ENCODE measurements at places on chromosomes 3 and 15.

DNA sequence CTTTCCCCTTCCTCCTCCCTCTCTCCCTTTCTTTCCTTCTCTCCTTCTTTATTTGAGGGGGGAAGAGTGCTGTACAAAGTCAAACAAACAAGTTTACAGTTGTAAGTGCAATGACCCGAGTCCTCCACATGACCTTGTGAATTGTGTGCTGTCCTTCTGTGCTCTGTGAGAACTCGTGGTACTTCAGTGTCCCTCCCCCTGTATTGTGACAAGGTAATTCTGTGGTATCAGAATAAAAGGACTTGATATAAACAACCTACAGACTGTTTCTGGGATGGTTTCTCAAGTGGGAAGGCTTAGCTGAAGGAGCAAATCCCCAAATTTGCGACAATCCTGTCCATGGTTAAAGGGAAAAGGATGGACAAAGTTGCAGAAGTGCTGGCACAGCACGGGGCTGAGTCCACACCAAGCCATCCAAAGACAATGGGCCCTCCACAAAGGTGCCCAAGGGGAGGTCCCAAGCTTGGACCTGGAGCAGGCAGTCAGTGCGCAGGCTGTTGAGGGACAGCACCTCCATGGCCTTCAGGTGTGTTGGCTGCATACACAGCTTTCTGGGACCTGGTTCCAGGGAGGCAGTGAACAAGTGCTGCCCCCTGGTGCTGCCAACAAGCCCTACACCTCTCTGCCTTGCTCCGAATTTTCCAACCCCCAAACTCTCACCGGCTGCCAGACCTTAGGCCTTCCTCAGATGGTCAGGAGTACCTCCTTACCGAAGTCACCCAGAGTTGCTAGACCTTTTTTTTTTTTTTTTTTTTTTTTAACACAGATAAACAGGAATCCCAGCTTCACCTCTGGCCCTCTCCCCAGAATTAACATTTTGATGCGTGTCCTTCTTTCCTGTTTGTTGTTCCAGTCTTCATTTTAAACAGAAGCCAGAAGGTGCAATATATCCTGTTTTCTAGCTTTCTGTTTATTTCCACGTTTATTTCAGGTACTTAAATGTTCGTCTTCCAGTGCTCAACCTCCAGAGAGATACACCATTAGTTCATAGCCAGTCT, 2.6 kb upstream of the APEH start:
- DNase-seq = no peak

DNA sequence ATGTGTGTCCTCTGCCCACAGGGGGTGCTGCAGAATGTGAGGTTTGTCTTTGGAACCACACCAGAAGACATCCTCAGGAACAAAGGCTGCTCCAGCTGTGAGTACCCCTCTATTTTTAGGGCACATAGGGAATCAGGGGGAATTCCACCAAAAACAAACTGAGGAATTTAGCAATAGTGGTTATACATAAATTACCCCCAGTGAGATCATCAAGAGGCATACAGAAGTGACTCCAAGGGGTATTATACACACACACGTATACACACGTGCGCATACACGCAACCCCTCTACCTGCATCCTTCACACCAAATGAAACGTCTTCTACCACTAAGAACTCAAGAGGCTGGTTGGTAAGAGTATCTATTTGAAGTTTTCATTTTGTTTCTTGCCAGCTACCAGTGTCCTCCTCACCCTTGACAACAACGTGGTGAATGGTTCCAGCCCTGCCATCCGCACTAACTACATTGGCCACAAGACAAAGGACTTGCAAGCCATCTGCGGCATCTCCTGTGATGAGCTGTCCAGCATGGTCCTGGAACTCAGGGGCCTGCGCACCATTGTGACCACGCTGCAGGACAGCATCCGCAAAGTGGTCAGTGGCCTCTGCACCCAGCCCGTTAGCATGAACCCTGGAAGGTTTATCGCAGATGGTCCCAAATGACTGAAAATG, 2.9 kb downstream of the THBS1 start:
- no peak for DNase-seq

DNA sequence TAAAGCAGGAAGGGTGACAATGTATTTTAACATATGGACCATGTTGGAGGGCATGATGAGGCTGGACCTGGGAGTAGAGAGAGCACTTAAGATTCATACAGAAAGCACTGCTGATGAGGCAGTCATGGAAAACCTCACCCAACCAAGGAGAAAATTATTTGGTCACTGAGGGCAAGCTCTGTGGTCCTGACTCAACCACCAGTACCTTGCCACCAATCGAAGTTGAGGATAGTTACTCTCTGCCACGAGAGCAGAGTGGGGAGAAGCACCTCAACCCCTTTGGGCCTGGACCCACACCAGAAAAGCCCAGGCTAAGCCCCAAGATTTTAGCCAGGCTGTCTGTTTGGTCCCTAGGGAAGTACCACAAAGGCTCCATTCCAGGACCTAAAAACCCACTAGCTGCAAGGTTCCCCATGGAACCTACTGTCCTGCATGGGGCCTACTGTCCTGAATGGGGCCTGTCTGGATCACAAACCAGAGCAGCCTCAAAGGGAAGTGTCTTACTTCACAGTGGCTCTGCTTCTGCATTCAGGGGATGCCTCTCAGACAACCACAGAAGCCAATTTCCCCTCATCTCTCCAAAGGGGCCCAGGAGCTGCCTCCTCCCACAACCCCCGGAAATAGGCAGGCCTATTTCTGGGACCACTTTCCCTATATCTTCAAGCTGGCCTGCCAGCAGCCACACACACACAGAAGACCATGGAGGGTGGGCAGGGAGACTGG, 4.2 kb downstream of the CCDC71 start:
- DNase-seq = no peak

- no peak for DNase-seq
These were observed 44.0 kb upstream of the ALCAM start for GRCh38 chr3:105322570-105323273.

GRCh38 chr15:79157631-79158592, 67.3 kb upstream of the RASGRF1 start:
- DNase-seq = no peak

DNA sequence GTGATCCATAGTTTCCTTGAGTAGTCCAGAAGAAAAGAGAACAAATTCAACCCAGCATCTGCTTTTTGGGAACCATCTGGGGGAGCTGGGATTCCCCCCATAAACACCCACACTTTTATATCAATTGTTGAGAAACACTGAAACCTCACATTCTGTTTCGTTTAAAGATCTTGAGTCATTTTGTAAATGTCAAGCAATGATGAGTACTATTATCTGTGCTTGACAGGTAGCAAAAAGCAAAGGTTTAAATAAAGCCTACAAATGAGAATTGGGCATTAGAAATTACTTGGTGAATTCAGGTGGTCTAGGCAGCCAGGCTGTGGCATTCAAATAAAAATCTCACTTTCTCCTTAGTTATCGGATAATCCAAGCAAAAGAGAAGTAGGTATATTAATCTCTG, 75.7 kb downstream of the TMEM266 start:
- DNase-seq = no peak

Measured in anterior cingulate cortex (tissue), 58 donors.